ENCODE measurements at places on chromosomes 16 and 17.
A peak's percentile ranks its signal among the peaks of the same experiment; 100 is the strongest.

- peak; percentile 86 for DNase-seq
These were observed 12.1 kb downstream of the GLP2R start for GRCh38 chr17:9837551-9838471.

DNA sequence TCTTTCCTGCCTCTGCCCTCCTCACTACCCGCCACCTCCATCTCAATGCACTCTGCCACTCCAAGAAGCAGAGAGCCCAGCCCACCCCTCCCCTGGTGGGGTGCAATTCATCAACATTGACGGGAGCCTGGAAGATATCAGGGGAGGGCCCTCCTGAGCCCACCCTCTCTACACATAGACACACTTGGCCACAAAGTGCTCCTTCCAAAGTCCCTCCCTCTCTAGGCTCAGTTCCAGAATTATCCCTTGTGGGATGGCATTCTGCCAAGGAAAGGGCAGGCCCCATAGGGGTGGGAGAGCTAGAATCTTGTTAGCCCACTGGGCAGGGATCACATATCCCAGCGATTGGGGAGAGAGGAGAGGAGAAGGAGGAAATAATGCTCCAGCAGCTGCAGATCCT is 66.2 kb downstream of the TMEM132E start:
- DNase-seq: no peak

- peak; percentile 85 for DNase-seq
These were observed 127.0 kb downstream of the ABCC6 start for GRCh38 chr16:16096121-16096857.

DNA sequence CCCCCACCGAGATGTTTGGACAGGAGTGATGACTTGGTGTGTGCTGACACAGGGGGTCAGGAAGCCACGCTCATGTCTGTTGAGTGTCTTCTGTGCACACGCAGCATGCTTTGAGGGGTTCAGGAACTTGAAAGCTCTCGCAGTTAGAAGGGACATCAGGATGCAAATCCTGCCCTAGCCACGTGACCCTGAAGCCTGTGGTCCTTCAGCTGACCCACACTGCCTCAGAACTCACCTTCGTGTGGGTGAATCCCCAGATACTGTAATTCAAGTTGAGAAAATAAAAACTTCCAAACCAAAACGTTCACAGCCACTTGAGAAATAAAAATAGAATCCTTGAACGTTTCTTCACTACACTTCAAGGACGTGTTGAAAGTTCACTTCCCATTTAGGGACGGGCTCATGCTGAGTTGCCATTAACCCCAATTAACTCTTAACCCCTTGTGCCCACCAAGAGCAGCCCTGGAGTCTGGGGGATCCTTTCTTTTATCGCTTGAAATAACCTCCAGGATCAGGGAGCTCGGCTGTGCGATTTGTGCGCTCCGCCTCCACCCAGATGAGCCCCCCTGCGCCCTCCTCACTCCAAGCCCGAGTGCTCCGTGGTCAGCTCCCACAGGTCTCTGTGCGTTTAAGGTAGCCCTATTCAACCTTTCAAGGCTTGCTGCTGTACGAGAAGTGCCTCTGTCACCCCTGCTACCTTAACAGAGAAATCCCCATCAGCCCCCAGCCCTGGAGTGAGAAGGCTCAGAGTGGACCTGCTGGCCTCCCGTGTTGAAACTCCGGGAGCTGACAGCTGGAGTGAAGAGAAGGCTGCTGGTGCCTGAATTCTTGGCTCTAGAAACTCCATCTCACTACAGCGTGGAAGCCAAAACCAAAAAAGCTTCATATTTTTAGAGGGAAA is 36.2 kb upstream of the NAT9 start:
- no peak for DNase-seq

- no peak for DNase-seq
These were observed 10.8 kb downstream of the FKBP10 start for GRCh38 chr17:41823580-41823979.

DNA sequence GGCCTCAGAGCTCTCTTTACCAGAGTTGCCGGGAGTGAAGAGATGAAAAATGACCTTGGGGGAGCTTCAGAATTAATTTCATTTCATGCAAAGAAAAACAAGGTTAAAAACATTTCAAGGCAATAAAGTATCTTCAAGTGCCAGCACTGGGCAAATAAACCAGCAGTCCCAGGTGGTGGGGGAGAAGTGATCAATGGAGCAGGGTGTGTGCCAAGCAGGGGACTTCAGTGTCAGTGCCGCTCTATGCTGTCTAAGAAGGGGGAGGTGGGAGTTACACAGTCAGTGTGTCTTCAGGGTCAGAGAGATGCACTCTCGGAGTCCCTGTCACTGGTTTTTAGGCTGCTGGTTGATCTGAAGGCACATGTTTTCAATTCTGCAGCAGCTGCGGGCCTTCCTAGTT is 57.2 kb upstream of the MGAT5B start:
- DNase-seq: no peak

DNA sequence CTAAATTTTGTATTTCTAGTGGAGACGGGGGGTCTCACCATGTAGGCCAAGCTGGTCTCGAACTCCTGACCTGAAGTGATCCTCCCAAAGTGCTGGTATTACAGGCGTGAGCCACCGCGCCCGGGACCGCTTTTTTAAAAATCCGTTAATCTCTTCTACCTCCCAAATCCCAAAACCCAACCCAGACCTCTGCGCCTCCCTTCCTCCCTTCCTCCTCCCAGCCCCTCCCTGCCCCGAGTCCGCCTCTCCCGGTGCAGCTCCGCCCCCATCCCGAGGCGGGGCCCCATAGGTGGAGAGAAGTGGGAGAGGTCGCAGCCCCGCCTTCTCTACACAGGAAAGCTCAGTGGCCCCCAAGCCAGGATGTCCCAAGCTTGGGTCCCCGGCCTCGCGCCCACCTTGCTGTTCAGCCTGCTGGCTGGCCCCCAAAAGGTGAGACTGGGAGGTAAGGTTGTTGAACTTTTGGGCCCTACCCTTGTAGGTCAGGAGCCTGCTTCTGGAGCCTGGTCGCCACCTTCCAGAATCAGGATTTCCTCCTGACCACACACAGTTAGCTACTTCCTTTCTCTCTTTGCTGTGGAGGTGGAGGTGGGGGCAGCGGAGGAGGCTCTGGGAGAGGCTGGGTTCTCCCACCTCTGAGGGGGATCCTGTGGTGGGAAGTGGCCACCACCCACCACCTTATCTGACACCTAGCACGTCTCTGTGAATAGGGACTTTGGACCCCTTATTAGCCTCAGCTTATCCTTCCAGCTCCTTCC is at the start of gene TMEM92:
Gene TMEM92, plus strand, starts transcription at position 325 of the 755 bp plus-strand sequence. Its CDS starts 36 bp downstream, at position 361.
- no peak for DNase-seq

- no peak for DNase-seq
These were observed 2.3 kb downstream of the TOP2A start for GRCh38 chr17:40415390-40415789.

GRCh38 chr17:76840443-76840767 is 27.8 kb upstream of the MGAT5B start:
- no peak for DNase-seq

GRCh38 chr17:78253946-78254672 is 22.7 kb downstream of the TMEM235 start:
- DNase-seq: peak; percentile 59

DNA sequence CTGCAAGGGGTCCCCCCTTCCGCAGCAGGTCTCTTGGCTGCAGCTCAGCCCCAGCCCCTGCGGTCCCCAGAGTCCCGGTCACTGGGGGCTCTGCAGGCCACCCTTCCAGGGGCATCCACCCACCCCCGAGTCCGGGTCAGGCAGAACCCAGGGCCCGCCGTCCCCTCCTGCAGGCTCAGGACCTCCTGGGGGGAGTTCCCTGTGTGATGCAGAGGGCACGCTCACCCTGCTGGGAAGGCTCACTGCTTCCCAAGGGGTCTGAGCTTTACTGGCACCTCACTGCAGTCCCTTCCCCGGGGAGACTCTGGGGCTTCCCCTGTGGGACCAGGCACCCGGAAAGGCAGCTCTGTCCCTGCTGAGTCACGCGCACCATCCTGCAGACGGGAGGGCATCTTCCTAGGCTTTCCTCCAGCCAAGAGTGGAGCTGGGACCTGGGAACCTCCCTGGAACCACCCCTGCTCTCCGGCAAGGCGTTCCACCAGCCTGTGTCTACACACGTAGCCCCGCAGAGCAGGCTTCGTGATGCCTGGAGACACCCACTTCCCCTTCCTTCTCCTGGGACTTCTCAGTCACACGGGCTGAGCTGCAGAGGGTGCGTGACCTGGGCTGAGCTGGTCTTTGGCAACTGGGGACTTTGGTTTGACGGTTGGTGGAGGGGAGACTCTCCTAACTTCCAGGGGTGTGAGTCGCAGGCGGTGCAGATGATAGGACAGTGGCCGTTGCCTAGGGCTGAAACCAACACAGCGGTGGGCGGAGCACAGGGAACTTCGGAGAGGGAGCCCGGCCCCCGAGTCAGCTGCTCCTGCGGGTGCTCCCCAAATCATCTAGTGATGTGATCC is 23.4 kb downstream of the SLC25A10 start:
- DNase-seq: no peak
